ENCODE measurements at places on chromosomes 5 and 9.

- DNase-seq: no peak
These were observed 44.5 kb downstream of the ZNF608 start for GRCh38 chr5:124701873-124702425.

DNA sequence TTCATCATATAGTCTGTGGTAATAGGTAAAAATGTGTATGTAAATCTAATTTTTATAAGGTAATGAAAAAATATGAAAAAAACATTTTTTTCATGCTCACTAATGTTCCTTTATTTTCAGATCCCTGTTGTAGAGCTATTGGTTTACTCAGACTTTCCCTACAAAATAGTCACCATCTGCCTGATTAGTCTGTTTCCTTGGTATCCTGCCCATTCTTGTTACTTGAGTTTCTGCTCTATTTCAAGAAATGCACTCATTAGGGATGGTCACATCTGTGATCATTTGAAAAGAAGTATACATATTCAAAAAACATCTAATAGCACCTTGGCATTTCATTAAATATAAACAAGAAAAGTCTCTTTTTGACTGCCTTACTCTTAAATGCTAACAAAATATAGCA lies 21.6 kb upstream of the RASA1 start:
- no peak for DNase-seq

GRCh38 chr9:134592018-134592818 lies 49.4 kb upstream of the COL5A1 start:
- DNase-seq: no peak

GRCh38 chr5:161311965-161312364 lies 234.6 kb downstream of the GABRB2 start:
- DNase-seq: no peak

GRCh38 chr5:137822984-137823383 lies 44.7 kb upstream of the MYOT start:
- DNase-seq: no peak

GRCh38 chr5:60490597-60491166 lies 209.3 kb downstream of the DEPDC1B start:
- no peak for DNase-seq

- DNase-seq: peak; percentile 76
These were observed 93.6 kb downstream of the MRPL36 start for GRCh38 chr5:1706021-1706420.

DNA sequence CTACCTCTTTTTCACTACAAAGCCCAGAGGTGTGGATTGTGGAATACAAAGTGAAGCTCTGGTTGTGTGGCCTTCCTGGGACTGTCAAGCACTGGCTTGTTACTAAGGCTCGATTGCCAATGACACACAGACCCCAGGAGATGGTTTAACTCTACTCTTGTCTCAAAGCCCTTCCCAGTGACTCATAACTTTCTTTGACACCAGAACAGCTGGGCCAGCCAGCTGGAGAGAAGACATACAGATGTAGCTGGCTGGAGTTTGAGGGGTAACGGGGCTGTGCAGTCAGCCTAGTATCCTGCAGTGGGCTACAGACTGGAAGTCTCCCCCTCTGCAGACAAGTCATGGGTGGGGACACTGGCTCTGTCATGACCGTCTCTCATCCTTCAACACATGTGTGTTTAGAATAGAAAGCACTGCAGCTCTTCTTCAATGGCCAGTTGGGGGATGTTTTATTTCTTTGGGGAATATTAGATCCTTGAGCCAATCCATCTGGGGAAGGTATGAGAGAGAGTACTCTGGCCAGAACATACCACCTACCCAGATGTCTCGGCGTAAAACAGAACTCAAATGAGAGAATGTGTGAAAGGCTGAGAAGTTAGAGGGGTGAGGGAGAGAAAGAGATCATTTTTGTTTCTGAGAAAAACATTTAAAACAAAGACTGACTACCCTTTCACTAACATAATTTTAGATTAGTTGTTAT lies 53.3 kb downstream of the SEMA6A start:
- DNase-seq: no peak

DNA sequence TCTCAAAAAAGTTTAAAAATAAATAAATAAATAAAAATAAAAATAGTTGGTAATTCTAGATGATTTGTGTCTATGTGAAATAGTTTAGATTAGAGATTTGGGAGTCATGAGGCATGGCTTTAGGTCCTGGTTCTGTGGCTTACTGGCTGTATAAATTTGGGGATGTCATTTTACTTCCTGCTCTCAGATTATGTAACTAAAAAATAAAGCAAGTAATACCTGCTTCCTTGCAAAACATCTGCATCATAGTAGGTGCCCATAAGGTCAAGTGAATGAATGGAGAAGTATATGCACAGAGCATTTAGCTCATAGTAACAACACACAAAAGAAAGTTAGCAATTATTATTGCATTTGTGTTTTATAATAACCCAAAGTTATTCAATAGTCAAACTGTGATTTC lies 287.7 kb upstream of the TLE4 start:
- no peak for DNase-seq

DNA sequence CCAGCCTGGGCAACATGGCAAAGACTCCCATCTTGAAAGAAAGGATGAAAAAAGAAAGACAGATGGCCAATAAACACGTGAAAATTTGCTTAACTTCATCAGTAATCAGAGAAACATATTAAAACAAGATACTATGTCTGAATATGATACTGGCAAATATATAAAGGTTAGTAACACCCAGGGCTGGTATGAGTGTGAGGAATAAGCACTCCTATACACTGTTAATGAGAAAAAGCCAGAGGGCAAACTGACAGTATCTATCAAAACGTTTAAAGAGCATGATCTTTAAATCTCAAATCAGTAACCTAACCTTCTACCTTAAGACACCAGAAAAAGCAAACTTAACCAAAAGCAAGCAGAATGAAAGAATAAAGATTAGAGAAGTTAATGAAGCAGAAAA lies 14.1 kb downstream of the B4GALT1 start:
- DNase-seq: no peak

DNA sequence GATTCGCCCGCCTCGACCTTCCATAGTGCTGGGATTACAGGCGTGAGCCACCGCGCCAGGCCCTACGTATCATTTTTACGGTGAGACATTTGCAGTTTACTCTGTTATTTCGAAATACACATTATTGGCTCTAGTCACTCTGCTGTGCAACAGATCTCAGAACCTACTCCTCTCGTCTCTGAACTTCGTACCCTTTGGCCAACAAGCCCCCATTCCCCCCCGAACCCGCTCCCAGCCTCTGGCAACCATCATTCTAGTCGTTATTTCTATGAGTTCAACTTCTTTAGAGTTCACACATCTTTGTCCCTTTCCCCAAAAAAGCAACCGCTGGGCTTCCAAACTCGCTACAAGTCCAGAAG lies 735 bp downstream of the PTGR1 start:
- no peak for DNase-seq

GRCh38 chr5:60404171-60404570 lies 295.8 kb downstream of the DEPDC1B start:
- no peak for DNase-seq

GRCh38 chr5:162657076-162657475 lies 589.5 kb downstream of the GABRG2 start:
- no peak for DNase-seq

- no peak for DNase-seq
These were observed 1.1 kb upstream of the ENTPD2 start for GRCh38 chr9:137054932-137055384.

DNA sequence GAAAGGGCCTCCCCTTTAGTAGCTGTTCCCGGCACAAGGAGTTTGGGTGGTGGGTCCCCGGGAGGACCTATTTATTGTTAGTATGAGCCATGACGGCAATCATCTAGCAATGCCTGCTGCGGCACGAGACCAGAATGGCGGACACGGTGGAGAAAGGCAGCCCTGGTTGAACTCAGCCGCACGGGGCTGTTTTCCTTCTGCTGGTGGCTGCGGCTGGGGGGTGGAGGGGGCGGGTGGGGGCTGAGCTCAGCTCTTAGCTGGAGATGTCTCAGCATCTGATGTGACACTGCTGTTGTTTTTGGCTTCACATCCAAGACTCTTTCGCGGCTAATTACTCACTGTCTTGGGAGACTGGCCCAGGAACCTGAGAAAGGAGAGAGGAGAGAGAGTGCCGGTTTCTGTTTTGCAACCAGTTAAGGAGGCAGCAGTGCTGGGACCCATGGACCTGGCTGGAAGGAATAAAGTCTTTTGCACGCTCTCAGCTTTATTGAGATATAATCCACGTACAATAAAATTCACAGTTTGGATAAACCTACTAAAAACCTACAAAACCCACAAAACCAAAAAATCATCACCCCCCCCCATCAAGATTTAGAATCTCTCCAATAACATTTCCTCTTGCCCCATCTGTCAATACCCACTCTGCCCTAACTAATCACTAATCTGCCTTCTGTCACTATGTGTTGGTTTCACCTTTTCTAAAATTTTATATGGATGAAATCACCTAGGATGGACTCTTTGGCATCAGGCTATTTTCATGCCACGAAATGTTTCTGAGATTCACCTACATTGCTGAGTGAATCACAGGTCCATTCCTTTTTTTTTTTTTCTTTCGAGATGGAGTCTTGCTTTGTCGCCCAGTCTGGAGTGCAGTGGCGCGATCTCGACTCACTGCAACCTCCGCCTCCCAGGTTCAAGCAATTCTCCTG lies 81.8 kb upstream of the NEURL1B start:
- DNase-seq: no peak

DNA sequence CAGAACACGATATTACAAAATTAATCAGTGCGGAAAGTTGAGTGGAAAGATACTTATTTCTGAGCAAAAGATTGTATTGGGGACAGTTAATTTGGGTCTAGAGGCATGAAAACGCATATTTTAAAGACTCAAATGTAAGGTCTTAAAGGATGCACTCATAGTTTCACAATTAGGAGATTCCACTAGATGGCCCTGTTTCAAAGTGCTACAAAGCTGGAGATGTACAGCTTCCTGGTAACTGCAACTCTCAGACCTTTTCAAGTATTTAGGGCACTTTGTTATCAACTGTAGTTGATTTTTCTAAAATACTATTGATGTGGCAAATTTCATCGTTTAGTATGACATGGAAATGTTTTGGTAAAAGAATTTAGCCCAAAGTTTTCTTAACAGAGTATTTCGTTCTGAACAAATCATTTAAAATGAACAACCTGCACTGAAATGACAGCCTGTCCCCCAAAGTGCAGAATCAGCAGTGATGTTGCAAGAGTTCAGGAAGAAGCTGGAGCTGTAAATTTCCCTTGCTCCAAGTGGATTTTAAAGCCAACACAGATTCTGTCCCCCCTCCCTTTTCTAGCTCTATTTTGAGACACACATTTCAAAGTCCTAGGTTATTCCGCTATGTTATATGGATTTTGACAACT lies 16.2 kb upstream of the NDUFB6 start:
- no peak for DNase-seq

DNA sequence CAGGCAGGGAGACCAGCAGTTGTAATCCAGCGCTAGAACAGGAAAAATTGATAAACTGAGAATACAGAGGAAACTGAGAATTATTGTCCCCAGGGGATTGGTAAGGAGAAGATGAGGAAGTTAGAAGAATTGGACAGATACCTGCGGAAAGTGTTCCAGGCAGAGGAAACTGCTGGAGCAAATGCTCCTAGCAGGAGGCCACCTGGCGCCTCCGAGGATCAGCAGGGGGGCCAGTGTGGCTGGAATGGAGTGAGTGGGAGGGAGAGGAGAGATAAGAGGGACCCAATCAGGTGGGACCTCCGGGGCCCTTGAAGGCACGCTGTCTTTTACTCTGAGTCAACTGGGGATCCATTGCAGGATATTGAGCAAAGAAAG lies 695 bp upstream of the ANXA6 start:
- DNase-seq: no peak

DNA sequence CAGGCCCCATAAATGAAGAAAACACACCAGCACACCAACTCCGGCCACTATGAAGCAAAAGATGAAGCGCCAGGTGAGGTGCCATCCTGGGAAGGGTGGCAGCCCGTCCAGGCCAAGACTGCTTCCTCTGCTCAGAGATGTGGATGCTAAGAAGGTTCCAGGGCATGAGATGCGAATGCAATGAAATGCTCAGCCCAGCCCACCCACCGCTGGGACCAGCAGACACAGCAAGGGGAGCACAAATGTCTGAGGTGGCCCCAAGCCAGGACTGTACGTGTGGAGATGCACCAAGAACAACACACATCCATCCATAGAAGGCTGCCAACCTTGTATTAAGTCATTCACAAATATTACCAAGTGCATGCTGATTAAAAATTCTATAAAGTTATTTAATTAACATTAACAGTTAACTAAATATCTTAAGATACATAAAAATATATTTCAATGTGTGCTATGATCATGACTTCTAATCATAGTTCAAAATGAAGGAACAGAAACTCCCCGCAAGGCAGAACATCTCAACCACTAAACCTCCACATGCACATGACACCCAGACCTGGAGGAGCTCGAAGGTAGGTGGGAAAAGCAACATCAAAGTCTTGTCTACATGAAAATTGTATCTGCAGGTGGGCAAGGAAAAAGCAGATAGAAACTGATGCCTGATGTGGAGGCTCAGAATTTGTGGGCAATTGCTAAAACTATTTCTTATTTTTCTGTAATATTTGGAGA lies 43.7 kb downstream of the BICD2 start:
- no peak for DNase-seq

DNA sequence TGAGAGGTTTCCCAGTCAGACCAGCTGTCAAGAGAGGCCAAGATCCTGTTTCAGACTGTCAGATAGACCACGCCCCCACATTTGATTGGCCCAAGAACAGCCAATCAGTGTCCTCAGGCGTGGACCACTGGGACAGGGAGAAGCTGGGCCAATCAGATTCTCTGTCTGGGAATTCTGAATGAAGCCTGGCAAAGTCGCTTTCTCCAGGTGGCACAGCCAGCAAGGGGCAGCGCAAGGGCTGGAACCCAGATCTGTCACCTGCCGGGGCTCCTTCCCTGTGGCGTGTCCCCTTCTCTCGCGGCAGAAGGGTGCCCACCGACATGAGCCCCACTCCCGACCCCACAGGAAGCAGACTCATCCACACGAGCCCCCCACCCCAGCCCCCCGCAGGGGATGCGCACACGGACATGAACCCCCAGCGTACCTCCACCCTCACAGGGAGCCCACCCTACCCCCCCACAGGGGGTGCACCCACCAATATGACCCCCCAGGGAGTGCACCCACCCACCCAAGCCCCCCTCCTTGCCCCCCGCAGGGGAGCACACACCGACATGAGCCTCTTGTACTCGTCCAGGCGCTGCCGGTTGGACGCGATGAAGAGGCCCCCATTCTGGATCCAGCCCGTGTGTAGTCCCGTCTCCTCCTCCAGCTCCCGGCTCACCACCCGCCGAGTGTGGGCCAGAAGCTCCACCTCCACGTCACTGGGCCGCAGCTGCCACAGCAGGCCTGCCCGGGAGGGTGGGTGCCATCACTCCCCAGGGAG lies 6.1 kb downstream of the SARDH start:
- peak; percentile 80 for DNase-seq

DNA sequence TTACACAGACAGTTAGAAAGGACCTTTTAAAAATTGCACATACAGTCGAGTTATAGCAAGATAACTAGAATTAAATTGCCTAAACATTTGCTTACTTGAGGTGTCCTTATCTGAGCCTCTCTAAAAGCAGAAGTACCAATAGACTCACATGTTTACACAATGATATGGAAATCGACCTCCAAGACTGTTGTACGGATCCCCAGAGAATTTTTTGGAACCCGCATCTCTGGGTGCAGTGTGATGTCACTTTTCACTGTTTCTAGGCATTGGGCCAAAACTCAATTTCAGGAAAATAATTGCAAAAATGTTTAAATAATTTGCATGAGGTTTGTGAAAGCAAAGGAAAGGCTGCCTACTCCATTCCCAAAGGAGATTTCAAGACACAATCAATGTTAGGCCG lies 63.1 kb upstream of the ATG10 start:
- DNase-seq: no peak

All from osteocyte (in vitro differentiated cells).